ENCODE measurements at places on chromosomes 7 and 10.

DNA sequence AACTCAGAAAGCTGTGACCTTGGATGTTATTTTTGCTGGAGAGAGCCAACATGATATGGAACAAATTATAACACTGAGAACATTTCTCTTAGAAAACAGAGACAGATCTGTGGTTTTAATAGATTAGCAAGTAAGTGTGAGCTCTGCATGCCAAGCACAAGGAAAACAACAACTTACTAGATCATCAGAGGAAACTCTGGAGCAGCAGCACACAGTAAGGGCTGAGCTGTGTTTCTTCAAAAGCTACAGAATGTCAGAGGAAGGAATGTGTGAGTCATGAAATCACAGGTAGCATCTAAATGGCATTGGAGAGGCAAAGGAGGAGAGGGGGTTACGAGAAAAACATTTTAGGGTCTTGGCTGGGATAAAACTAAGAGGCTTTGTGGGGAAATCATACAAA, 283.4 kb upstream of the FZD8 start:
- DNase-seq: no peak

DNA sequence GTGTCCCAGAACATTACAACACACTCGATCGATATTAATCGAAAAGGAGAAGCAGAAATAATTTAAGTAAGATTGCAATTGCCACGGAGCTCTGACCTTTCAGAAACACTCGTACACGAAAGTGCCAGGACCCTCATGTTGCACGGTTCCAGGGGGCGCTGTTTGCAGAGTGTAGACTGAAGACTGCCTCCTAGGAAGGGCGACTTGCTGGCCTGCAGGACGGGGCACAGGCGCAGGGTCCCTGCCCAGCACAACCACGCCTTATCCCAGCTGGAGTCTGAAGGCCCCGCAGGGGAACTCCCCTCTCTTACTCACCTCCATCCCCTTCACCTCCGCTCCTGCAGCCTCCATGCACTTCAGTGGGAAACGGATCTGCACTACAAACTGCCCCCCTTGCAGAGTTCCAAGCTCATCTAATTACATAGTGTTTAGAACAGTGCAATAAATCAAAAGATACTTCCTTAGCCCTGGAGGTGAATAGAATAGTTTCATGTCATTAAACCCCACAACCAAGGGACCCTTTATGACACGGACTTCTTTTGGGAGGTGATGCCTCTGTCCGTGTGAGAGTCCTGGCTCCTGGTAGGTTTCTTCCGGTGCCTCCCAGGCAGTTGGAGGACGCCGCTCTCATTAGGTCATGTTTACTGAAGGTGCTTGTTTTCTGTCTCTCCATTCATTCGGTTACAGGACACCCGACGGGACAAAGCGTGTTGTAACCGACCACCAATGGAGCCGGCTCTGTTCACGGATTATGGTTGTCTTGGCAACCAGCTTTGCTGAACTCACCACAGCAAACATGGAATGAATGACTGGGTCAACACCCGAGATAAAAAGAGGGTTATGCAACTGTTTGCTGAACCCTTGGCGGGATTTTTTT, 262.2 kb downstream of the BAMBI start:
- no peak for DNase-seq

GRCh38 chr10:43683451-43684291, 35.0 kb upstream of the ZNF32 start:
- no peak for DNase-seq

DNA sequence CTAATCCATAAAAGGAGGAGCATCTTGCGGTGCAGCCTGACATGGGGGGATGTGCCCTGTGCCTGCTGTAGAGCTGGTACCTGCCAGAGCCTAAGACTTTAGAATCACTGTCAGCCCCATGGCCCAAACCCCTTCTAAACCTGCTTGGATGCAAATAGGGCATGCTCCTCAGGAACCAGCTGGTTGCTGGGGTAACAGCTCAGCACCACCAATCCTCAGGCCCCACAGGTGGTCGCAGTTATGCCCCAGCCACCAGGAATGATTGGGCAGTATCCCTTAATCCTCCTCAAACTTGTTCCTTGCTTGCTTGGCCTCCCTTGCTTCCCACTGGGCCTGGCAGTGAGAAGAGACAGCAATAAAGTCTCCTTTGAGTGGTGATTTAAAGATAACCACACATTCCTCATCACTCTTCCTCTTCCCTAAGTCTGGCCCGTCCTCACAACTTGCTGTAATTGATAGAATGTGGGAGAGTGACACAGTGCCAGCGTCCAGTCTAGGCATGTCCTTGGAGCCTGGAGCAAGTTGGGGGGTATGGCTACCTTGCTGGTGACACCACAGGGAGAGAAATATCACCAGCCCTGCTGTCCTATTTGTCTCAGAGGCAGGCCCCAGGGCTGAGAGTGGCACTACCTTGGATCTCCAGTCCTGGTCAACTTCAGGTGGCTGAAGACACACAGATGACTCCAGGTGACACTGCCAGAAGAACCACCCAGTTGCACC, 43.0 kb downstream of the VSTM4 start:
- DNase-seq: no peak
